Stimulated activated CD8-positive, alpha-beta memory T cell treated with anti-CD3 and anti-CD28 coated beads, Interleukin-4, amount 100 ng/mL, for 1 hour (primary cell): ENCODE measurements at places on chromosomes 1 and 21.

DNA sequence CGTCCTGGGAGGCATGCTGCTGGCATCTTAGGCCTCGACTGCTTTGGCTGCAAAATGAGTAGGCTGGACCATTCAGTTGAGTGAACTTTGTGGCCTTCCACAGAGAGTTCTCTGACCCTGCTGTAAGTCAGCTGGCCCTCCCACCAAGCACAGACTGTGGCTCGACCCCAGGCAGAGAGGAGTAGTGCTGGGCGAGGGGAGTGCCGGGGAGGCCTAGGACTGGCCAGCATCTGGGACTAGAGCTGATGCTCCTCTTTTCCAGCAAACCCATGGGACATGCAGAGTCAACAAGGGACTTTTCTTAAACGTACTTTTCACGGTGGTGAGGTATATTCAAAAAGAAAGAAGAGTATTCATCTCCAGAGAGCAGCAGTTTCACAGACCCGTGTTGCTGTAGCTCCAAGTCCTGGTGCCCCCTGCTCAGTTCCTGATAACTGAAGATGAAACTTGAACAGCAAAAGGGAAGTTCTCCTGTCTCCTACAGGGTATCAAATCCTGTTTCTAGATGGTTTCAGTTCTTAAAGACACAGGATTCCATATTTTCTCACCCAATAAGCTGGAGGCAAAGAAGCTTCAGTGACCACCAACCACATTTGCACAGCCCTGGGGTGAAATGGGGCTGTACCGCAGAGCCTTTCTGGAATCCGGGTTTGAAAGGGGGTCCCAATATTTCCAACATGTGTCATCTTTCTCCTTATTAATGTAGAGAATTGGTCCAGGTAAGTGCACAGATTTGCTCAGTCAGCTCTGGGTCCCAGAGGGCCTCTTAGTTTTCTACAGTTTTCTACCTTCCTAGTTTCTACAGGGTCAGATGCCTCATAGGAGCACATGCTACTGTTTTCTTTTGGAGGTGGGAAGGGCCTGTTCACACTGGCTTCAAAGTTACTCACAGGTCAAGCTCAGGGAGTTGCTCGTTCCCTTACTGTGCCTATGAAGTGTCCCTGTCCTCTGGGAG lies 20.9 kb downstream of the BATF3 start:
- DNase-seq: no peak

GRCh38 chr1:205064301-205064700 lies 20.0 kb downstream of the TMEM81 start:
- DNase-seq: no peak

- no peak for DNase-seq
Observed at GRCh38 chr1:41954533-41954944, 35.8 kb upstream of the HIVEP3 start.

DNA sequence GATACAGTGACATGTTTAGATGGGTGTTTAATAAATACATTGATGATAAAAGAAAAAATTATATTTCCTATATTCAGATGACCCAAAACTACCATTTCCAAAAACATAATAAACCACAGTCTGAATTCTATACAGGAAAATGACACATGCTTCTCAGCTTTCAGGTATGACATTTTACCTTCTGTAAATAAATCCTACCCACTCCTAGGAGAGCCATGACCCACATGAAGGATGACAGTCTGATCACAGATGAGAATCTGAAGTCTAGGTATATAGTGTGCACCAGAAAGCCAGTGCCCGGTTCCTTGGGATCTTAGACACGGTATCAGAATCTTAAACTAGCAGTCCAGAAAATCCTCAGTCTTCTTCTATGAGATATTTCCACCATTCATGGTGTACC lies 3.7 kb upstream of the GJA9 start:
- DNase-seq: no peak

- no peak for DNase-seq
Observed at GRCh38 chr1:157862114-157863070, 20.8 kb upstream of the CD5L start.
